ENCODE measurements at places on chromosomes 5 and 9.

DNA sequence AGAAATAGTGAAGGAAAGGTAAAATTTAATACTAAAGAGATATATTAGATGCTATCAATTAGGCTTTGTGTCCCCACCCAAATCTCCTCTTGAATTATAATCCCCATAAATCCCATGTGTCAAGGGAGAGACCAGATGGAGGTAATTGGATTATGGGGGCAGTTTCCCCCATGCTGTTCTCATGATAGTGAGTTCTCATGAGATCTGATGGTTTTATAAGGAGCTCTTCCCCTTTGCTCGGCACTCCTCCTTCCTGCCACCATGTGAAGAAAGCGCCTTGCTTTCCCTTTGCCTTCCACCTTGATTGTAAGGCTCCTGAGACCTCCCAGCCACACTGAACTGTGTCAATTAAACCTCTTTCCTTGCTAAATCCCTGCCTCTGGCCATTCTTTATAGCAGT lies 697.0 kb upstream of the RGMB start:
- no peak for DNase-seq

DNA sequence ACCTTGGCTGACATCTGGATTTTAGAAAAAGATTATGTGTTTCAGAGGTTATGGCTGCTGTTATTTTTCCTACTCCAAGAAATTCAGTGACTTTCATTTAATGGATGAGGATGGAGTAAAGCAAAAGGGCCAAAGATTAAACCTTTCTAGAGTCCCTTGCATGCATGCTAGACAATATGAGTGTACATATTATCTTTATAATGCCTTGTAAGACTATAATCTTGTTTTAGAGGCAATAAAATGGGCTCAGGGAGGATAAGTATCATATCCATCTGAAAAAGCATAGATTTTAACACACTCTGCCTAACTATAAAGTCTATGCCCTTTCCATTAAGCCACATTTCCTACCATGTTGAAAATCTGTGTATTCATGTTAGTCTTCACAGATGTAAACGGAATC lies 199.8 kb downstream of the EDIL3 start:
- no peak for DNase-seq

GRCh38 chr9:121650217-121651007 lies 1.0 kb upstream of the DAB2IP start:
- DNase-seq, result no peak

DNA sequence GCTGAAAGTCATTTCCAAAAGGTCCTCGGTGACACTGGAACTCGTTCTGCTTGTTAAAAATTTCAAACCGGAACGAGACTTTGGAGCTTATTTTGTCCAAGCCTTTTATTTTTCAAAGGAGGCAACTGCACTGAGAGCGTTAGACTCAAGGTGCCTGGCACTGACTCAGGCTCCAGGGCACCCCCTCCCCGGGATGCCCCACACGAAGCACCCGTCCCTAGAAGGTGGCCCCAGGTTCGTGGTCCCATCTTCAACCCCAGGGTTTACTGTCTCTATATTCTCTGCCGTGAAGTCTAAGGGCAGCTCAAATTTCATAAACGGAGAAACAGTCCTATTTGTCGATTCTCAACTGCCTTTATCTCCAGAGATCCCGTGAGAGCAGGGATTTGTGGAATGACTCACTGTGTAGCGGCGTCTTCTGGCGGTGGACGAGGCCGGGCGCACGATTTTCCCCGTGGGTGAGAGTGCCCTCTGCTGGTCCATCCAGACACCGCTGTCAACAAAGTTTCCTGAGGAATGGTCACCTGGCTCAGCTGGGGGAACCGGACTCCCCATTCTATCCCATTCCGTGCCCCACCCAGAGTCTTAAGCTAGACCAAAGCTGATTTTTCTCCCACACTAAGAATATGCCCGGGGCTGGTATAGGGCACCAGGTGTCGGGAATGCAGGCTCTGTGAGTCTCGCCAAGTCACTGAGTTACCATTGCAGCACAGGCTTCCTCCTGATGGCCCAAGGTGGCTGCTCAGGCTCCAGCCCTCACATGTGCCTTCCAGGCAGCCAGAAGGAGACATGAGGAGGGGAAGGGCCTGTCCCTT lies 27.1 kb upstream of the SLC6A19 start:
- peak; percentile 51 for DNase-seq

GRCh38 chr9:37818849-37819248 lies 18.3 kb downstream of the DCAF10 start:
- DNase-seq, result no peak

GRCh38 chr5:43401827-43402226 lies 10.4 kb downstream of the CCL28 start:
- DNase-seq, result no peak

DNA sequence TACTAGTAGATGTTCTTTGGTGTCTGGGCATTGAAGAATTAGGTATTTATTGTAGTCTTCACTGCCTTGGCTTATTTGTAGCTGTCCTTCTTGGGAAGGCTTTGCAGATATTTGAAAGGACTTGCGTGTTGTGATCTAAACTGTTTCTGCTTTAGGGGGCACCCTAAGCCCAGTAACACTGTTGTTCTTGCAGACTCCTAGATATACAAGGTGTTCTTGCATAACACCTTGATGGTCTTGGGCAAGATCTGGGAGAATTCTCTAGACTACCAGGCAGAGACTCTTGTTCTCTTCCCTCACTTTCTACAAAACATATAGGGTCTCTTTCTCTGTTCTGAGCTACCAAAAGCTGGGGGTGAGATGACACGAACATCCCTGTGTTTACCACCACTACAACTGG lies 179.1 kb downstream of the FAM170A start:
- no peak for DNase-seq

DNA sequence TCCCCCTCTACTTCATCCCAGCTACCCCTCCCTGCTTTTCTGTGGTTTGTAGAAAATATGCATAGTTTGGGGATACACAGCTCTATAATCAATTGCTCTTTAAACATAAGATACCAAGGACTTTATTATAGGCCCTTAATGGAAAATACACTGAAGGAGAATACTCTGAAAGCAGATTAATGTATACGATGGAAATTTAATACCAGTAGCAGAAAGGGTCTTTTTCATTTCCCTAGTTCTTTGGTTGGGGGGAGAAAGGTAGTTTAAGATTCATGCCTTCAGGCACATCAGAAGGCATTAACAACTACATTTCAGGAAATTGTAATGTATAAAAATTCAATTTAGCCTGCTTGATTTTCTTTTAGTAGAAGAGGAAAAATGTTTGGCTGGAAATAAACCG lies 452.9 kb upstream of the ZNF608 start:
- DNase-seq, result no peak

- no peak for DNase-seq
Observed at GRCh38 chr5:160660132-160660531, 191.9 kb downstream of the ATP10B start.

- no peak for DNase-seq
Observed at GRCh38 chr5:132069561-132069960, 4.0 kb upstream of the CSF2 start.

DNA sequence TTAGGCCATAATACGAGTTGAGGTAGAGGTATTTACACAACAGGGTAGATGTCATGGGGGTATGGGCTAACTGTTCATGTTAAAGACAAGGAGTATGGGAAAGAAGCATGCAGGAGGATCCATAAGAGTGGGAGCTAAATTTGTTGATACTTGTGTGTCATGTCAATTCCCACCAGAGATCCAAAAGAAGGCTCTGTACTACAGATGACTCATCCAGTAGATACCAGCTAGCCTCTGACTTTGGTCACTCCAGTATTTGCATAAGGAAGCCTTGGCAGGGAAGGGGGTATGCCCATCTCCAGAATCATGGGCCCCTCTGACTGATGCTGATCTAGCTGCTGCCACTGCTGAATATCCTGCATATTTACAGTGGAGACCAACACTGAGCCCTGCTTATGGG lies 743.7 kb upstream of the GRAMD2B start:
- no peak for DNase-seq

DNA sequence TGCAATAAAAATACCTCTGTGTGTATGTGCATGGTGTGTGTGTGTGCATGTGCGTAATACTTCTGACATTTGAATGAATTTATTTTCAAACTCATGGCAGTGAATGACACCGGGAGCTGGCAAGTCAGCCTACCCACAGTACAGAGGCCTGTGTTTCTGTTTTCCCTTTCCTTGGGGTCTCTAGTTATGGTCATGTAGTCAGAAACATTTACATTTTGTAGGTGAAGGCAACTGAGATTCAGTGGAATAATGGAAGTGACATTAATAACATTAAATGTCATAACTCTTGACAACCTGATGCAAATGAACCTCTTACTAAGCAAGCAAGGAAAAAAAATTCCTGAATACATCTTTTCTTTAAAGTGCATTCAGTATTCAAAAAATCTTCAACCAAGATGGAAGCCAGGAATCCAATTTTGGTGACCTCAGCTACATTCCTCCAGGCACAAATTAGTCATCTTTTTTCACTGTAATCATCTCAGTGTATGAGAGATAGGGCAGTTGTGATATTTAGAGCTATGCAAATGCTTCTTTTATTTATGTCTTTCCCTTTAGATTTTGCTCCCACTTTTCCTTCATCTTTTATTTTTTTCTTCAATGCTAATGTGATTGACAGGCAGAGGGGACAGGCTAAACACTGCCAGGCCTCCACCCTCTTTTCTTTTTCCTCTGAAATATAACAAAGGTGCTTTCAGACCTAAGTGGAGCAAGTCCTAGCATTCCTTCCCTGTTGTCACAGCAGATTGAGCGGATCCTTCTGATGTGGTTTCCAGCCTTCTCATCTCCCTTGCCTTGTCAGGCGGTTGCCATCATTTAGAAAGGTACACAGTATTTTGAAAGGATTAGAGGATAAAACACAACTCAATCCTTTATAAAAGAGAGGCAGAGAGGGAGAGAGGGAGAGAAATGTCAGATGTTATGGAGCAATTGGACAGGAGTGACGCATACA lies 569.8 kb upstream of the ADAMTS16 start:
- DNase-seq, result no peak

DNA sequence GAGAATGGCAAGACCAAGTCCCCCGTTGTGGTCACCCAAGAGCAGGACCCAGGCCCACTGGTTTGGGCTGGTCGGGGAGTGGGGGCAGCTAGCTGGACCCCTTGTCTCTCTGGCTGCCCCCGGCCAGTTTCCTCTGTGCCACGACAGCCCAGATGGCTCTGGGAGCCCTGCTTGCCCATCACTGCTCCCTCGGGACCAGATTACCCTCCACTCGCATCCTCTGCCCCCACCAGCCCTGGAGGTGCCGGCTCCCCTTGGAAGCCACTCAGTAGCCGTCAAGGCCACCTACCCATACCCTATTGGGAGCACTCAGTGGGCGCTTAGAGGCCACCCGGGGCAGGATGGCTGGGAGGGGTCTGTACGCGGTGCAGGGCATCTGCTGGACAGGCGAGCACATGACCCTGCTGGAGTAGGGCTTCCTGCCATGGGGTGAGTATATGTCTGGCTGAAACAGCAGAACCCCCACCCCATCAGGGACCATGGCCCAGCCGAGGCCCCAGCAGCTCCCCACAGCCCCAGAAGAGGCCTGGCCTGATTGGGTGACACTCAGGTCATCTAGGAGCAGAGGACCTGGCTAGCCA lies 70.0 kb downstream of the ZNF354C start:
- DNase-seq, result no peak

DNA sequence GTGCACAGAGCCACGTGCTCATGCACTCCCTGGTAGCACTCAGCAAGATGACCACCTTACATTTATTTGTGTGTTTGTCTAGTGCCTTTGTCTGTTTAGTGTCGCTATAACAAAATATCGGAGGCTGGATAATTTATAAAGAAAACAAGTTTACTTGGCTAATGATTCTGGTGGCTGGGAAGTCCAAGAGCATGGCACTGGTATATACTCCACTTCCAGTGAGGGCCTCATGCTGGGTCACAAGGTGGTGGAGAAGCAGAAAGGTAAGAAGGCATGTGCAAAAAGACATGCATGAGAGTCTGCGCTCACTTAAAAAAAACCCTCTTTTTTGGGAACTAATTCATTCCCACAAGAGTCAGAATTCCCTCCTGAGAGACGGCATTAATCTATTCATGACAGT lies 52.5 kb upstream of the BOD1 start:
- DNase-seq, result no peak

- no peak for DNase-seq
Observed at GRCh38 chr9:136249877-136250559, 4.4 kb upstream of the QSOX2 start.

- no peak for DNase-seq
Observed at GRCh38 chr5:168869615-168870227, 290.6 kb upstream of the PANK3 start.

- no peak for DNase-seq
Observed at GRCh38 chr5:36733183-36733582, 126.8 kb downstream of the SLC1A3 start.

GRCh38 chr5:143356855-143357583 lies 46.5 kb downstream of the NR3C1 start:
- DNase-seq, result no peak

DNA sequence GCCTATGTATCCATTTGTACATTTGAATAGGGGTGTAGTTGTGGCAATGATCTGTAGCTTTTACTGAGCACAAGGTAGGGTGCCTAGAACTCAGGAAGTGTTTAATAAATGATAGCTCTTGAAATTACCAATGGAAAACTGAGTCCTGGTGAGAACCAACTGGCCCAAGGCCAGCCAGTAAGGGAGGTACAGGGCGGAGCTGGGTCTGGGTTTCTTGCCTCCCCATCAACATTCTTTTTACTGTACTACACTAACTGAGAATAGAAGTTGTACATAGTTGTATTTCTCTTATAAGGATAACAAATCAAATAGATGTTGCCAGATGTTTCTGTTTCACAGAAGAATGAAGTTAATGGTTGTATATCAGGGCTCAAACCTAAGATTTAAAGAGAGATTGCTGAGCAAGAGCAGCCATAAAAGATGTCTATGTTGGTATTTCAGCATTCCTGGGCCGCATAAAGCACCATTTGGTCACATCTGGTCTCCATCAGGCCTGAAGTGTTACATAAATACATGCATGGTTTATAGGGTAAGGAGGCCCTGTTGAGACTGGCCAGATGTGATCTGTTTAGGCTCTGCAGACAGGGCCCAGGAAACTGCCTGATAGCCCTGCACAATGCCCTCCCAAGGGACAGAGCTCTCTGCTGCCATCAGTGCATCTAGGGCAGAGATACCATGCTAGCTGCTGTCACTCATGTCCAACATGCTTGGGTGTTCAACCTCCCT lies 210.5 kb downstream of the NXNL2 start:
- no peak for DNase-seq

- no peak for DNase-seq
Observed at GRCh38 chr5:117456866-117457470, 882.3 kb upstream of the SEMA6A start.

- peak; percentile 1 for DNase-seq
Observed at GRCh38 chr5:97888439-97888838, 705.4 kb upstream of the RIOK2 start.

GRCh38 chr9:2677915-2678889 lies 39.1 kb upstream of the KCNV2 start:
- DNase-seq, result no peak

GRCh38 chr5:65047948-65048690 lies 279.4 kb downstream of the CWC27 start:
- DNase-seq, result no peak

Data from activated CD4-positive, alpha-beta T cell treated with anti-CD3 and anti-CD28 coated beads, Interleukin-2, Interleukin-6, amounts not matched to agents 100 ng/mL and 50 ng/mL, durations not matched to agents 16 hours and 8 hours (primary cell).